ENCODE measurements at places on chromosomes 11 and 22.

DNA sequence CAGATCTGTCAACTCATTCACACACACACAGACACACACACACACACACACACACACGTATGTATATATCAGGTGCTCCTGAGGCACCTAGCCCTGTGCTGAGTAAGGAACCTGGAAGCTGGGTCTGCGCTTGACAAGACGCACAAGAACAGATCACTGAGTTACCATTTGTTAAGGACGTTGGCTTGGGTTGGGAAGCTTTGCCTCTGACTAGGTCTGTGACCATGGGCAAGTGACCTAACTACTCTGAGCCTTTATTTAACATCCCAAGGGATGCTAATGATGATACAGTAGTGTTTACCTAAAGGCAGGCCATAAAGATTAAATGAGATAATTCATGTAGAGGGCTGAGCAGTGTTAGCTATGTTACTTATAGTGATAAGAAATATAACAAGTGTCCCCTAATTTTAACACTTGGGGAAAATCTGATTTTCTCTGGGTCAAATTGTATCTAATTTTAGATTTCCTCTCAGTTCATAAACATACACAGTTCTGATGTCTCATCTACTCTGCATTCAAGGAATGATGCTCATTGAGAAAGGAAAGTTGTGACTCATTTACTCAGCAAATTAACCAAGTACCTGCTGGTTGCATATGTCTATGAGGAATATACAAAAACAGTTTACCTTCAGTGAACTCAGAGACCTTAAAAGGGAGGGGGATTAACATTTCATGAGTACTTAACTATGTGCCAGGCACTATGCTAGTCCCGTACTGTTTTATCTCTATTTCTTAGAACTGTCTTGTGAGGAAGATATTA is 13.6 kb downstream of the RNF185 start:
- DNase-seq: peak; percentile 60

- peak; percentile 46 for DNase-seq
Observed at GRCh38 chr11:102798012-102798746, at the start of gene MMP1. Gene MMP1 (minus strand): TSS chr11:102798160. CDS start chr11:102798092, 68 bp downstream.

- DNase-seq: peak; percentile 55
Observed at GRCh38 chr22:41668971-41669911, 19.4 kb downstream of the SNU13 start.

GRCh38 chr11:65184146-65184545 is 2.4 kb downstream of the CAPN1 start:
- DNase-seq: no peak

DNA sequence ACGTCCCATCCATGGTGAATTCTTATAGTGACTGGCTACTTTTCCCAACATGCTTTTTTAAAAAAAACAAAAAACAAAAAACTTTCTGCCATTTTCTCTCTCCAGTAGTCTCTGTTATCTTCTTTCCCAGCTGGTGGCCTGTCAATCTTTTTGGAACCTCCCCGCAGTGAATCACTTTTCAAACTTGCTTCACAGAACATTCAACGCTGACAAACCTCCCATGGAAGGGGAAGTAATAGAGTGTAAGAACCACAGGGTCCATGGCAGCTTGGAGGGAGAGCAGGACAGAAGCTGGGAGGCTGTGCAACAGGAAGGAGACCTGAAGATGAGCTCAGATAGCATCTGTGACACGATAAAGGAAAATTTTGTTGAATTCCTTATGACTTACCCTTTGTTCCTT is 9.8 kb upstream of the CECR2 start:
- no peak for DNase-seq

- DNase-seq: no peak
Observed at GRCh38 chr11:119745112-119745511, 16.1 kb upstream of the NECTIN1 start.

DNA sequence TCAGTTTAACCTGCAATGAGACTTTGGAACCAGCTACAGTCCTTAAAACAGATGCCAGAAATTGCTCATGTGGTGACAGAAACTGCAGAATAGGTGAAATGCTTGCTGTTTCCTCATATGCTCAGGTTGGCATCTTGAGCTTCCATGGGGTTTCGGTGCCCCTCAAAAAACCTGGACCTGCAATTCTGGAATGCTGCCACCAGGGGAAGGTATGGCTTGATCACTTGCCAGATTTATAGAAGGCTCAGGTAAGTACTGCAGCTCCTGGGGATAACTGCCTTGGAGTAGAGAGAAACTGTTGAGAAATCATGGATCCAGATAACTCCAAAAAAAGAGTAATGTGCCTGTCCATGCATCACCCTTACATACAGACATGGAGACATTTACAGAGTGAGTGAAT is 113.0 kb downstream of the CTTN start:
- no peak for DNase-seq
